ENCODE measurements at places on chromosomes 13 and 19.

DNA sequence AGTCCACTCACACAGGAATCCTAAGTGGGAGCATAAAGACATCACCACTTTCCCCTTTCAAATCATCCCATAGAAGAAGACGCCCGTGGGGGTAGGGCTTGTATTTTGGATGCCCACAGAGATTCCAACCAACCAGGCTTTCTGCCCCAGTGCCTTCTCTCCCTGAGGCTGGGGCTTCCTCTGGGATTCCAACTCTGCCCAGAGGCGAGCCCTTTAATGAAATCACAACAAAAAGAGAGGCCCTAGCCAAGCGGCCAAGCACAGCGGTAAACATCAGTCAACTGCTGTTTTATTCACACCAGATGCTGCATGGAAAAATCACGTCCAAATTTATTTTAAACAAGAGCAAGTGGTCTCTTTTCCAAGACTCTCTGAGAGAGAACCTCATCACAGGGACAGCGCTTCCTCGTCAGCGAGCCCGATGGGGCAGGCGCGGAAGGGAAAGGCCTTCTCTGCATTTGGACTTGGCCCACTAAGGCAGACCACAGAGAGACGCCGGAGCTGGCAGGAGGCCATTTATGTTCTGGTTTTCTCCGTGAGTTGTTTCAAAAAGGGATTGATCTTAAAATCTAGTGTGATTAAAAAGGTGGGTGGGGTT, 31.5 kb downstream of the ADPRHL1 start:
- DNase-seq = no peak

DNA sequence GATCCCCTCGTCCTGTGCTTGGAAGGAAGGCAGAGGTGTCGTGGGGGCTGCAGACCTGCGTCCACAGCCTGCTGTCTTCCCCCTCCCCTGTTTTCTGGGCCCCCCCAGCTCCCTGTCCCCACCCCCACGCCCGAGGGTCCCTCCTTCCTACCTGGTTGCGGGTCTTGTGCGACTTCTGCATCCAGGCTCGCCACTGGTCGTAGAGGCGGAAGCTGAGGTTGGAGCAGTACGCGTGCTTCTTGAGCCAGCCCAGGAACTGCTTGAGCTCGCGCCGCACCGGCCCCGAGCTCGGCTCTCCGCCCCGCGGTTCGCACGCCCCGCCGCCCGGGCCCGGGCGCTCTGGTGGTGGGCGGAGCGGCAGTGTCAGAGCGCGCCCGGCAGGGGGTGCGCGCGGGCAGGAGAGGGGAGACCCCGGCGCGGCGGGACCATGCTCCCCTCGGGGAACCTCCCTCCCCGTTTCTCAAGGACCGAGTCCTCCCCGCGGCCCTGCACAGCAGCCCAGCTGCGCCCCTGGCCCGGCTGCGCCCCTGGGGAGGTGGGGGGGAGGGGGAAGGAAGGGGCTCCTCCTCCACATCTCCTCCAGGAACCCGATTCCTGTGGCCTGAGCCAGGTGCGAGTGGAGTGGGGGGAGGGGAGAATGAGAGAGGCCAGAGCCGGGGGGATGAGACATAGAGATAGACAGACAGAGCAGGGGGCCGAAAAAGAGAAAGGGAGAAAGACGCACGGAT, 5.7 kb downstream of the REX1BD start:
- DNase-seq = peak; percentile 74

DNA sequence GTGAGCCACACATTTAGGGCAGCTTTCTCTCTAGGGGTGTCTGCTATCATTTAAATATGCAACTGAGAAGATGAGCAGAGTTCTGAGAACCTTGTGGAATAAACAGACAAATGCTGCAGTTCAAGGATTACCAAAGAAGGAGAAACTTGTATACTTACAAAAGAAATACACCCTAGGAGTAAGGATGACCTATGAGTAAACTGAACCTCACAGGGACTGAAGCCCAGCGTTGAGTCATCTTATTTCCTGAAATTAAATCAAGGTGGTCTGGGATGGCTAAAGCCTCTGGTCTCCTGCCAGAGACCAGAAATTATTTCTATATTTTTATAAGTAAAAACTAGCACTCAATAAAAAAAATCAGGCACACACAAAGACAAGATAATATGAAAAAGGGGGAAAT, 40.1 kb downstream of the FAM216B start:
- DNase-seq = no peak

DNA sequence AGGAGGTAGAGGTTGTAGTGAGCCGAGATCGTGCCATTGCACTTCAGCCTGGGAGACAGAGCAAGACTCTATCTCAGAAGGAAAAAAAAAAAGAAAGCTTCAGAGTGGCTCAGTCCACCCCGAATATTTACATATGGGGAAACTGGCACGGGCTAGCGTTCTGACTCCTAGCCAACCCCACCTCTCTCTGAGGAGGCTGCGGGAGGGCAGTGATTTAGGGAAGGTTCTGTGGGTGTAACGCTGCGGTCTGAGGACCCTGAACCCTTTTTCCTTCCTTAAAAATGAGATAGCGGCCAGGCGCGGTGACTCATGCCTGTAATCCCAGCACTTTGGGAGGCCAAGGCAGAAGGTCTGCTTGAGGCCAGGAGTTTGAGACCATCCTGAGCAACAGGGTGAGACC, 5.0 kb downstream of the LRRC25 start:
- DNase-seq = no peak

- no peak for DNase-seq
Observed at GRCh38 chr19:48396016-48396823, 2.8 kb downstream of the GRIN2D start.

DNA sequence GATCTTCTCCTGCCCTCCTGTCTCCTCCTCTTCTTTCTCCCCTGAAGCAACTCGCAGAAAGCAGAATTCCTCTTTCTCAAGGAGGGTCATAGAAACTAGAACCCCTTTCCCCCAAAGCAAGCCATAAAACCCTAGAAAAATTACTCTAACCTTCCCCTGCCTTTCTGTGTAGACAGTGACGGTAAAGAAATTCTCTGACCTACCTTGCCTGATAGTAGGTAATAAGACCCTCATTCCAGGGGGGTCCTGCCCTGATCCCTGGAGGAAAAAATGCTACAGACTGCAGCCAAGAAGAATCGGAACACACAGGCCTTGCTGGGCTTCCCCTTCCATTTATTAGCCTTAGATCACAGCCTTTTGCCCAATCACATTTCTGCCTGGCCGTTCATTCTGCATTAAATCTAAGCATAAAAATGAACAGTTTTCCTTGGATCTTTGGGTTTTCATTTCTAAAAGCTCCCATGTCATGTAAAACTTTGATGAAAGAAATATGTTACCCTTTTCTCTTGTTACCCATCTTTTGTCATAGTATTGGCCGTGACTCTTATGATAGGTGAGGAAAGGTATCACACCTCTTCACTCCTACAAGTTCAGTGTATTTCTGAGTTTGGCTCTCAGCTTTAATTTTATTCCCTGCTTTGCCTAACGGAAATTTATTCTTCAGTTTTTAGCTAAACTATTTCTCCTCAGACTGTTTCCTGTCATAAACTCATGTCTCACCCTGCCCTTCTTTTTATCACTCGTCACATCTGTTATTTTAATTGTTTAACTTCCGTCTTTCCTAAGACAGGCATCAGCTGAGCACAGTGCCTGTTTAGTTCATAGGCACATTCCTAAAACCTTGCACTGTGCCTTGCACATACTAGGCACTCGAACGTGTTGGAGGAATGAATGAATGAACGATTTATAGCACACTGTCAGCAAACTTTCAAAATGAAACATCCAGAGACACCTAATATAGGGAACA, 20.4 kb upstream of the CPB2 start:
- DNase-seq = no peak

- no peak for DNase-seq
Observed at GRCh38 chr13:110245416-110245899, 61.5 kb downstream of the COL4A1 start.

GRCh38 chr19:58170860-58171259, 12.0 kb upstream of the ZNF274 start:
- DNase-seq = no peak

DNA sequence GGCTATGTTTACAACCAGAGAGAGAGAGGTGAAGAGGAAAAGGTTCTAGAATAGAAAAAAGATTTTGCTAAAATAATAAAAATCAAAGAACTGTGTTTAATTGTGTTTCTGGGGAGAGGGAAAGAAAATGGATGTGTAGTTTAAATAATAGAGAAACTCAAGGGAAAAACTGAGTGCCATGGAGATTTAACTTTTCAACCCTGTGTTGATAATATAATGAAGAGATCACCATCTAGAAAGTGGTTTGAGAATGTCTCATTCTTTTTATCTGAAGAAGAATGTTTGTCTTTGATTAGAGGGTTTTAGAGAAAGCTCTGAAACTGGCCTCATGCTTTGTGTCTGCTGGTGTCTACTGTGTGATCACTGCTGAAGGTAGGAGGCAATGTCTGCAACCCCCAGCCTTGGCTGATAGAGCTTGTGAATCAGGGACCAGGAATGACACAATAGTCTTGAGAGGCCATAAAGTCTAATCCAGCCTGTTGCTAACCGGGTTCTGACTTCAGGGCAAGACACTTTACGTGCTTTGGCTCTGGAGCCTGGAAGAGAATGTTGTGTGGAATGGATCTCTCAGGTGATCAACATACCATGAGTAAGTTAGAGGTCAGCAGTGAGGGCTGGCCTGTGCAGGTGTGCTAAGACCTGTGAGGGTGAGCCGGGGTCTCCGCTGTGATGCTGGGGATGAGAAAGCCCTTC, 5.4 kb downstream of the COL4A2 start:
- no peak for DNase-seq

GRCh38 chr13:66362485-66362884, 867.7 kb downstream of the PCDH9 start:
- no peak for DNase-seq

GRCh38 chr13:100694722-100695508, 20.3 kb upstream of the TMTC4 start:
- DNase-seq = peak; percentile 9

GRCh38 chr13:109809216-109809932, 23.0 kb upstream of the IRS2 start:
- DNase-seq = no peak

DNA sequence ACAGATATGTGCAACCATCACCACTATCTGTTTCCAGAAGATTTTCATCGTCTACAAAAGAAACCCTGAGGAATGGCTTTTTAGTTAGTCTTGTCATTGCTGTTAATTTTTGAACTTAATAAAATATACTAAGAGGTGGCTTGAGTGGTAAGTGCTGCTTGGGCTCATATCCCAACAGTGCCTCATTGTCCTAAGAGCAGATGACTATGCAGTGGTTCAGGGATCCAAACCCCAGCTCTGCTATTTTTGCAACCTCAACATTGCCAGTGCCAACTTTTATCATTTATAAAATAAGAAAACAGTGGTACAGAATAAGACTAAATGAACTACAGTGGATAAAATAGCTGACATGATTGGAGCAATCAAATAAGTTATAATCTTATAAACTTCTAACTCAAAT, 123.2 kb upstream of the SLC7A1 start:
- no peak for DNase-seq

GRCh38 chr13:47036294-47037008, 139.6 kb upstream of the HTR2A start:
- DNase-seq = no peak

DNA sequence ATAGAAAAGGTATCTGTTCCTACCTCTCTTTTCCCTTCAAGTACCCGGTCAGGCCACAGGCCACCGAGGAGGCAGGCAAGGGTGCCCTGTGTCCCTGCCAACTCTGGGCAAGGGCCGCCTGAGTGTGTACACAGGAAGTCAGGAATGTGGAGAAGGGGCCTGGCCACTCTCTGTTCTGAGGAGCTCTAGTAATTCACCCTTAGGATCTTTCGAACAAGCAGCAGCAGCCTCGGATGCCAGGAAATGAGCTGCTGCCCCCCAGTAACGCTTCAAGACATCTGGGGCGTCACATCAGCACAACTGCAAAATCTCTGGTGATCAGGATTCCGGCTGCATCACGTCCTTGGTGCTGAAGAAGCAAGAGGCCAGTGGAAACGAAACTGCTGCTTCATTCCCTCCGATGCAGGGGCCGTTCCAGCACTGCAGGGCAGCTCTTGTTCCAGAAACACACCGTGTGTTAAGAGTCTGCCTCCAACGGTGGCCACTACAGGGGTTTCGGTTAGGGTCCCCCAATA, 2.0 kb downstream of the RAB20 start:
- DNase-seq = no peak

DNA sequence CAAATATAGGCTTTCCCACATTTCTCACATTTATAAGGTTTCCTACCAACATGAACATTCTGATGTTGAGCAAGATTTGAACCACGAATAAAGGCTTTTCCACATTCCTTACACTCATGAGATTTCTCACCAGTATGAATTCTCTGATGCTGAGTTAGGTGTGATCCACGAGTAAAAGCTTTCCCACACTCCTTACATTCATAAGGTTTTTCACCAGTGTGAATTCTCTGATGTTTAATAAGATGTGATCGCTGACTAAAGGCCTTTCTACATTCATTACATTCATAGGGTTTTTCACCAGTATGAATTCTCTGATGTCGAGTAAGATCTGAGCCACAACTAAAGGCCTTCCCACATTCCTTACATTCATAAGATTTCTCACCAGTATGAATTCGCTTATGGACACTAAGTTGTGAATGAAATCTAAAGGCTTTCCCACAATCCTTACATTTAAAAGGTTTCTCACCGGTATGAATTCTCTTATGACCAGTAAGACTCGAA, 19.0 kb downstream of the ZNF790 start:
- DNase-seq = no peak

- DNase-seq = no peak
Observed at GRCh38 chr19:28977826-28978225, 235.1 kb downstream of the UQCRFS1 start.

- no peak for DNase-seq
Observed at GRCh38 chr13:110618167-110618566, 2.8 kb downstream of the NAXD start.
